ENCODE measurements at places on chromosomes 5 and 9.

- no peak for DNase-seq
Observed at GRCh38 chr9:129640871-129641749, 841 bp downstream of the ASB6 start.

DNA sequence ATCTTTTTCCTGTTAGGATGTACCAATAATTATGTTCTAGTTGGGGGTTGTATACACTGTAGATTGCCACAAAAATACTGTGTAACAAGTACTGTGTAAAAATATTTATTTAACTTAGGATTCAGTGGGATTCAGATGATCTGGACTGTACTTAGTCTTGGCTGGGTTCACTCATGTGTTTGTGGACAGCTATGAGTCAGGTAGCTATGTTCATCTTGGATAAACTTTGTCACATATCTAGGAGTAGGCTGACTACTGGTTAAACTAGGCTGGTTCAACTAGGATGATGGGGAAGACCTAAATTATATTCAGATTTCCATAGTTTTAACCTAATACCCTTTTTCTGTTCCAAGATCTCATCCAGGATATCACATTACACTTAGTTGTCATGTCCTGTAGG, 32.1 kb upstream of the TNFSF15 start:
- DNase-seq = no peak

- DNase-seq = no peak
Observed at GRCh38 chr5:125109816-125110215, 363.4 kb upstream of the ZNF608 start.

- DNase-seq = no peak
Observed at GRCh38 chr5:150321784-150322183, 19.1 kb upstream of the ARSI start.

DNA sequence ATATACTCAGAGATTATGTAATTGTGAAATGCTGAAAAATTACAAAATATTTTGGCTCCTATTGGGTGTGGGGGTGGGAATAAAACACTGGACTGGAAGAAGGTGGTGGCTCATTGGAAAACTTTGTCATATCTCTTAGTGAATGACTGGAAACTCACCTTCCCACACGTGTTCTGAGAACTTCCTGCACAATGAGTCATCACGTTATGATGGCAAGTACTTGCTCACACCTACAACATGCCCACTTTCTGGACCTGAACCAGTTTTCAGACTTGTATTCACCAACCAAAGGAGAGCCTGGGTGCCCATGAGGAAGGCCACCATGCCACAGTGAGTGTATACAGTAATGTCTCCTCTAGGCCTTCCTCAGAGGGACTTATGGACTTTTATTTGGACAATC, 294.8 kb downstream of the ASTN2 start:
- DNase-seq = no peak
